ENCODE measurements at places on chromosomes 4 and X. TPM values are rescaled to one million over a fixed set of nuclear protein-coding genes. Genes with fewer than 3 reads are reported as not detected.

- DNase-seq: no peak
- no peaks in the 10 kb centered on the region for H3K4me1 ChIP-seq
- no peaks in the 10 kb centered on the region for H3K27me3 ChIP-seq
- no peaks in the 10 kb centered on the region for H3K36me3 ChIP-seq
- H3K4me3 ChIP-seq: no peak overlapping the region
- no peak overlapping the region for H3K27ac ChIP-seq
Measured at GRCh38 chrX:139327355-139327754, 203.2 kb upstream of the F9 start.

GRCh38 chrX:152958047-152958446, 35.9 kb downstream of the PNMA5 start:
- peaks cover 15% of the 10 kb centered on the region for H3K27me3 ChIP-seq
- peak overlapping the region; percentile 28 for H3K4me3 ChIP-seq
- H3K4me1 ChIP-seq: peaks cover 9% of the 10 kb centered on the region
- H3K36me3 ChIP-seq: no peaks in the 10 kb centered on the region
- H3K27ac ChIP-seq: peak overlapping the region; percentile 86

- no peak for DNase-seq
- no peak overlapping the region for H3K27ac ChIP-seq
- H3K4me3 ChIP-seq: no peak overlapping the region
- peaks cover 23% of the 10 kb centered on the region for H3K27me3 ChIP-seq
- H3K4me1 ChIP-seq: no peaks in the 10 kb centered on the region
Measured at GRCh38 chrX:16458208-16458607, 191.8 kb upstream of the S100G start.

The SMIM10 gene
- 9.3 TPM for total RNA-seq

GRCh38 chr4:77790146-77790545, 29.0 kb downstream of the CNOT6L start:
- no peaks in the 10 kb centered on the region for H3K4me1 ChIP-seq
- H3K36me3 ChIP-seq: no peaks in the 10 kb centered on the region
- H3K27me3 ChIP-seq: no peaks in the 10 kb centered on the region
- DNase-seq: no peak
- no peak overlapping the region for H3K4me3 ChIP-seq

GRCh38 chr4:166257891-166258290, 384.9 kb downstream of the TLL1 start:
- H3K36me3 ChIP-seq: no peaks in the 10 kb centered on the region
- no peak overlapping the region for H3K27ac ChIP-seq
- H3K4me3 ChIP-seq: no peak overlapping the region
- H3K27me3 ChIP-seq: no peaks in the 10 kb centered on the region

The STATH gene
- total RNA-seq: not detected

The SYTL5 gene
- 0.13 TPM for total RNA-seq

All from muscle of leg (tissue), 16 donors.